ENCODE measurements at places on chromosomes 3 and 15.
A peak's percentile ranks its signal among the peaks of the same experiment; 100 is the strongest.

GRCh38 chr3:125684199-125684598 lies 88.9 kb upstream of the OSBPL11 start:
- peak; percentile 28 for DNase-seq

GRCh38 chr3:36904641-36905040 lies 40.2 kb downstream of the TRANK1 start:
- no peak for DNase-seq

GRCh38 chr3:133512416-133513089 lies 60.9 kb upstream of the CDV3 start:
- DNase-seq: no peak

DNA sequence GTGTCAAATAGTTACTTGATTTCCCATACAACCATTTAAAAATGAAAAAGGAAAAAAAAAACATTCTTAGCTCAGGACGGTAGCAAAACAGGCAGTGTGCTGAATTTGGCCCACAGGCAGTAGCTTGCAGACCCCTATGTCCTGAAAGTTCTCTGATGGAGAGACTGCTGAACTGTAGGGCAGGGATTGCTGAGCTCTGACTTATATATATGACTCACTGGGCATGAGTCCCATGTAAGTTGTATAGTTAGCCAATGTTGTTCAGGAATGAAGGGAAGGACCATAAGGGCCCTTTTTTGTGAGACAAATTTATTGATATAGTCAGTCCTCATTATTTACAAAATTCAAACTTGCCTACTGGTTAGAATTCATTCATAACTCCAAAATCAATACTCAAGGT lies 36.9 kb upstream of the FRMD4B start:
- DNase-seq: peak; percentile 83

- no peak for DNase-seq
These were observed 22.6 kb downstream of the ALPK3 start for GRCh38 chr15:84839714-84840113.

GRCh38 chr3:50627407-50628051 lies 10.6 kb downstream of the MAPKAPK3 start:
- peak; percentile 45 for DNase-seq

- DNase-seq: no peak
These were observed 290.0 kb upstream of the CFAP20DC start for GRCh38 chr3:59339818-59340217.

GRCh38 chr3:32322311-32322710 lies 69.3 kb upstream of the CMTM7 start:
- no peak for DNase-seq

- peak; percentile 79 for DNase-seq
These were observed 500 bp upstream of the ZSCAN2 start for GRCh38 chr15:84600331-84600686.

- DNase-seq: no peak
These were observed 6.8 kb downstream of the SERPINI1 start for GRCh38 chr3:167742338-167742737.

Data from fibroblast of upper back skin (primary cell).